Heart left ventricle (tissue), 16 donors: ENCODE measurements at places on chromosomes 13 and 19. TPM values are rescaled to one million over a fixed set of nuclear protein-coding genes. Genes with fewer than 3 reads are reported as not detected.

DNA sequence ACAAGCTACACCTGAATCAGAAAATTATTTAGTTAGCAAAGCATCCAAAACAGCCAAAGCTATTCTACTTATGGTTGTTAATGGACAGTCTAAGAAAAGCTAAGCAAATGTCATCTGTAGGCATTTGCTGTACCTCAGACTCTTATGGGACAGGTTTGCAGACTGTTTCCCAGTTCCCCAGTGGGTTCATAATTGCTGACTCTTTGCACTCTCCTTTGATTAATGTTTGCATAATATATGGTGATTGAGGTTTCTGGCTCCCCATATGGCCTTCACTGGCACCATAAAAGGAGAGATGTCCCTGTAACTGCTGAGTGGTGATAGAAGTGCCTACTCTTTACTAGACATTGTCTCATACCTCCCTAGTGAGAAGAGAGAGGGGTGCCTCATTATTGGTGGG lies 142.1 kb downstream of the GPC6 start:
- DNase-seq: no peak

DNA sequence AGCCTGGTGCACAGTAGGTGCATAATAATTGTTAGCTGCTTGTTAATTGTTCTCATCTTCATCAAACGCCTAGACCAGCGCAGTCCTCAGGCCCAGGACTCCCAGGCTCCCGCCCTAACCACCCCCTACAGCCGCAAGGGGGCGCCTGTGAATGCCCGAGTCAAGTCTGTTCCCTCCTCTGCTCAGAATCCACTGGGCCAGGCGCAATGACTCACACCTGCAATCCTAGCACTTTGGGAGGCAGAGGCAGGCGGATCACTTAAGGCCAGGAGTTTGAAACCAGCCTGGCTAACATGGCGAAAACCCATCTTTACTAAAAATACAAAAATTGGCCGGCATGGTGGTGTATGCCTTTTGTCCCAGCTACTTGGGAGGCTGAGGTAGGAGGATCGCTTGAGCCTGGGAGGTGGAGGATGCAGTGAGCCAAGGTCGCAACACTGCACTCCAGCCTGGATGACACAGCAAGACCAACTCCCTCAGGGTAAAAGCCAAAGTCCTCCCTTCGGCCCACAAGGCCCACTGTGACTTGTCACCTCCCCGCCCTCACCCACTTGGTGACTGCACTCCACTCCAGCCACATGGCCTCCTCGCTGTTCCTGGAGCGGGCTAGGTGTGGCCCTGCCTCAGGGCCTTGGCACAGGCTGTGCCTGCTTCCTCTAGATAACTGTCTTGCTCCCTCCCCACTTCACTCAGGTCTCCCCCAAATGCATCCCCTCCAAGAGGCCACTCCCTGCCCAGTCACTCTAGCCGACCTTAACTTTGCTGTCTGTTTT lies 9.1 kb downstream of the ZNF653 start:
- DNase-seq: peak; percentile 59

The KLK2 gene
- total RNA-seq: not detected

- DNase-seq: no peak
Measured at GRCh38 chr19:3575260-3575741, 2.6 kb downstream of the HMG20B start.

GRCh38 chr13:80477661-80478443 lies 136.9 kb upstream of the SPRY2 start:
- no peak for DNase-seq

The C13orf46 gene
- 0.07 TPM for total RNA-seq

The MEIOSIN gene
- not detected for total RNA-seq

The PTH2 gene
- not detected for total RNA-seq

The ELOF1 gene
- total RNA-seq: 27.4 TPM

- peak; percentile 67 for DNase-seq
Measured at GRCh38 chr19:3986260-3987041, 1.2 kb upstream of the EEF2 start.

DNA sequence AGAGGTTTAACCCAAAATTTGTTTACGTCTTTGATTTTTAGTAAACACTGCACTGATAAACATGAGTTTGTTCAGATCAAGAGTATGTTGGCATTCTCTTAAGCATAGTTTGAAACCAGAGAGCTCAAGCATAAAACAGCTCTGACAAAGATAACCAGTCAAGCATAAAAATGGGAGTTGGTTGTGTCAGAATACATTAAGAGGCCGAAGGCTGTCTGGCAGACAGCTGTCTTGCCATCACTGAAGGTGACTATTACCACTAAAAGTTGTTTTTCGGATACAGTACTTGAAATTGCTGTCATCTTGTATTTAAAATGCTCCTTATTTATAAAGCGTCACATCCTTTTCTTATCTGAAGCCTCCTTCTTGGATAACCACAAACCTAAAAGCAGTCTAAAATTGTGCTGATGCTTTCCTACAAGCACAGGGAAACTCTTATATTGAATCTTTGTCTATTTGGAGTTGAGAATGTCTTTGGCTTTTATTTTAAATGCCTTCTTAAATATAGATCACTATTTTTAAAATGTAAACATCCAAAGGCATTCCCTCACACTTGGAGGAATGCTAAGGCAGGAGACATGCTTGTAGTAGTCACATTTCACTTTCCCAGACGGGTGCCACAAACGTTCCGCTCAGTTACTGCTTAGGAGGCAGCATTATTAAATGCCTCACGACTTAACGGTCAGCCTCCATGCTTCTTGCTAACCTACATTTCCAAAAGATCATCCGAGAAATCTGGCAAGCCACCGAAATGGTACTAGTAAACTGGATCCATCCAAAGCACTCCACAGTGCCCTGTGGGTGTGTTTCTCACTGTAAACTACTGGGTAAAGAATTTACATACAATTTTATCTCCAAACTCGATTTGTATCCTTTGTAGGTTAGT lies 1.5 kb downstream of the SMAD9 start:
- DNase-seq: no peak

- no peak for DNase-seq
Measured at GRCh38 chr13:114144606-114145244, 12.3 kb upstream of the RASA3 start.

- DNase-seq: no peak
Measured at GRCh38 chr13:35388441-35389355, 87.8 kb downstream of the MAB21L1 start.
